ENCODE measurements at places on chromosomes 7 and 10.

DNA sequence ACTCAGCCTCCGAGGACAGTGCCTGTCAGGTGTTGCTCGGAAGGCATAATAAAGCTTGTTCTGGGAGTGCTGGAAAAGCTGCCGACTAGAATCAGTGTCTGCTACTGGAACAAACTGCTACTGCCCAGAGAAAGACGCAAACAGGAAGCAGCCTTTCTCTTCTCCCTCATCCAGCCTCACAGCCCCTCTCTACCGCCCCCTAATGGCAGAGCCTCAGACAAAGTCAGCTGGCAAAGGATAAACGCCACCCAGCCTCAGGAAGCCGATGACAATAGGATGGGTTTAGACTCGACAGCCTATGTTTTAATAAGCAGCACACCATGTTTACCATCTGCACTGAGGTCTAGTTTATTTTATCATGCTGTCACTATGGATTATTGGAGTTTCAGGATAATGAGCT lies 169.5 kb upstream of the LYZL1 start:
- no peak for DNase-seq

GRCh38 chr10:112758961-112759360 lies 191.1 kb upstream of the TCF7L2 start:
- DNase-seq: no peak

DNA sequence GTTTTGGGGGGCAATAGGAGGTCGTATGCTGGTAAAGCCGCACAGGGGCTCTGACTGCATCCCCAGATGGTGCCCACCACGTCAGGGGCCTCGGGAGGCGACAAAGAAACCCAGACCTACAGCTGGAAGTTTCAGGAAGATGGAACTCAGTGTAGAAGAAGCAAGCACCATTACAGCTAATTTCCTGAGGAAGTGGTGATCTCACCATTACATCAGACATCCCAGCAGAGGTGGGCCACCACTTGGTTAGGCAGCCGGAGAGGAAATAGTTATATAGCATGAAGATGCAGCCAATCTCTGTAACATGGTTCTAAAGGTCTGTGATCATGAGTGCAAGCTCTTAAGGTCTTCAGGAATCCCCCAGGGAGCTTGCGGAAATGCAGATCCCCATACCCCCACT lies 127.3 kb upstream of the PCBD1 start:
- DNase-seq: no peak

- no peak for DNase-seq
Measured at GRCh38 chr7:76069238-76069638, 21.3 kb downstream of the MDH2 start.

DNA sequence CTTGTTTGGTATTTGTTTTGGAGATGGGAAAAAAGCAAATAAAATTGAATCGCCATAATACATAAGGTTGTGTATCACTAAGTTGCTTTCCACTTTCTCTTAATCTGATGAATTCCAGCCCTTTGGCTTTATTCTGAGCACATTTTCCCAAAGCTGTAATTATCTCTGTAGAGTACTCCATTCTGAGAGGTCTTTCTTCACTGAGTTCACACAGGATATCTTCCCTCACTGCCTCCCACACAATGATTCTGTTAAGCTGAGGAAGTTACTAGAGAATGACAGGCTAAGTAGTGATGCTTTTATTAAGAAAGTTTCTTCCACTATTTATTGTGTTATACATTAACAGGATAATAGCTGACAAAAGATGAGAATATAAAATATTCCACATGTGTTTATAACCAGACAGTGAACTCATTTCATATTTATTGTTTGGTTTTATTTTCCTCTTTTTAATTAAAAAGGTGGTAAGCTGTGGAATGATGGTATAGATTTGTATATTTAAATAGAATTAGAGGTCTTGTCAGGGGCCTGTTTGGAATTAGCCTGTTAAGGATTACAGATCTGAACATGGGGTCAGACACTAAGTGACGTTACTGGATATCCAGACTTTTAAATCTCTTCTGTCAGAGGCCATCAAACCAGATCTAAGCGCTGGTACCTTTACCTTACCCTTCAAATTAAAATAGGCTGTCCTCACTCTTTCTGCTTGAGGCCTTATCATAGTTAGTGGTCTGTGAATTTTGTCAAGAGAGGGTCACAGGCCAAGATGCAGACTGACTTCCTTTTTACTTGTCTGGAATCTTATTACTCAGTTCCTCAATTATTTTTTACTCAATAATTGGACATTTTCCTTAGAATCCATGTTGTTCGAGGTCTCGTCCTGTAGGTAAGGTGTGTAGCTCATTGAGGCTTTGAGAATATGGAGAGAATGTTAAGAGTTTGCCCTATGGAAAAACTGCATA lies 8.4 kb downstream of the PLXDC2 start:
- no peak for DNase-seq

Measured in GM18507 (cell line).